ENCODE measurements at places on chromosomes 2 and 18.

DNA sequence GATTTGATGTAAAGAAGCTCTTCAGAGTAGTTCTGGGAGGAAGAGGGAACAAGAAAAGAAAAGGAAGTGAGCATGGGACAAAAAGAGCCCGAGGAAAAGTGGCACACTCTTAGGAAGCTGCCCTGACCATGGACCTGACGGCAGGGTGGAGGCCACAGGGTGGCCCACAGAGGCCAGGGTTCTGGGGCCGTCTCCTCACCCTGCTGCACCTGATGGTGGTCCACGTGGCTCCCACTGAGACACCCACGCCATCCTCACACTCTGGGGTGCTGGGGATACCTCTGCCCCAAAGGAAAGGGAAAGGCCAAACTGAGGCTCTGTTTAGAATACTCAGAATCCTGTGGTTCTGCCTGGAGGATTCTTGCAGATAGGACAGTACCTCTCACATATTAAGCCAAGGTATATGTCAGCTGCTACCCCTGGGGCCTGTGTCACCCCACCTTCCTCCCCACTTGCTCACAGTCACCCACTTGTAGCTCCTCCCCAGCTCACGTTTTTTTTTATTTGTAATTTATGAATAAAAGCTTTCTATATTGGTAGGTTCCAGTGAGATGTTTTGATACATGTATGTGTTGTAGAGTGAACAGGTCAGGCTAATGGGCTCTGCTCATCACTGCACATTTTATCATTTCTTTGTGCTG, 171.1 kb downstream of the LDLRAD4 start:
- no peak for DNase-seq

DNA sequence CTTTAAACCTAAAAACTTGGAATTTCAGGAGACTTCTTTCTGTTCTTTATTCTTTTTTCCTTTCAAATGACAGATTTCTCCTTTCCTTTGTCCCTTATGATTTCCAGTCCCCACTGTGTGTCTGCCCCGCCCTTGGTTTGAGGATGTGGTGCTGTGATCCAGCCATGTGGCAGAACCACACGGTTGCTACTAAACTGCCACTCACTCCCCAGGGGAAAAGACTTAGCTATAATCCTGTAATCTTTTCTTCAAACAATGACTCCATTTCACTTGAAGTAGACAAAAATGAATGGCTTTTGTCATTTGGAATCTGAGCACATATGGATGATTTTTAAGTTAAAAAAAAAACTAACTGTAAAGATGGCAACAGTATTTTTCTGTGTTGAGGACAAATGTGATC, 76.2 kb upstream of the STAM2 start:
- DNase-seq = no peak

DNA sequence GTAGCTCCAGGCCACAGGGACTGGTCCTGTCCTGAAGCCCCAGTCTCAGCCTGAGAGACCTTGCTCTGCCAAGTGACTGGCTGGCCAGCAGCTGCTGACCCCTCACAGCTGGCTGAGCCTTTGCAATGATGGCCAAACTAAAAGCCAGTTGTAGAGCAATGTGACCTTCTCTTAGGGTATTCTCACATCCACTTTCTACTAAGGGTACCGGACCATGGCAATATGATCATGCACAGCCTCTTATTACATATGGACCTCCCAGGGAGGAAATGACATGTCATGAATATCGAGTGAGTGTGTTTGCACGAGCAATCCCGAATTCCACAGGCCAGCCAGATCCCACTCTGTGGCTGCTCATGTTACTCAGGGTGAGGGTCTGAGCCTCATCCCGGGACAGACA, 213.9 kb downstream of the VAPA start:
- no peak for DNase-seq

DNA sequence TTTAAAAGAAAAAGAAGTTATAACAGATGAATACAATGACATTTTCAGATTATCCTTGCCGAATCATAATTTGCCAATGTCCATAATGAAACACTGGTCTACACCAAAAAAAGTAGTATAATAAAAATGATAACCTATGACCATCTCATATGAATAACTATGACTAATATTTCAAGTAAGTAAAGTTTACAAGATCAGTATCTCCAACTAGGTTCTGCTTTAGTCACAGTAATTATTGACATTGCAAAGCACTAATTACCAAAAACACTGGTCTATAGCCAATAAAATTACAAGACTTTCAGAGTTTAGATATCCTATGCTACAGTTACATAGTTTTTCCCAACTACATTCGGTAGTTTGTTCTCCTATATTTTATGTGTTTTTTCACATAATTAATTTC, 136.7 kb downstream of the MEMO1 start:
- no peak for DNase-seq
